ENCODE measurements at places on chromosomes 5 and 9.

- no peak for DNase-seq
Measured at GRCh38 chr5:172571892-172572291, 69.2 kb upstream of the NEURL1B start.

GRCh38 chr5:73825736-73826135, 199.7 kb downstream of the ARHGEF28 start:
- DNase-seq: no peak

DNA sequence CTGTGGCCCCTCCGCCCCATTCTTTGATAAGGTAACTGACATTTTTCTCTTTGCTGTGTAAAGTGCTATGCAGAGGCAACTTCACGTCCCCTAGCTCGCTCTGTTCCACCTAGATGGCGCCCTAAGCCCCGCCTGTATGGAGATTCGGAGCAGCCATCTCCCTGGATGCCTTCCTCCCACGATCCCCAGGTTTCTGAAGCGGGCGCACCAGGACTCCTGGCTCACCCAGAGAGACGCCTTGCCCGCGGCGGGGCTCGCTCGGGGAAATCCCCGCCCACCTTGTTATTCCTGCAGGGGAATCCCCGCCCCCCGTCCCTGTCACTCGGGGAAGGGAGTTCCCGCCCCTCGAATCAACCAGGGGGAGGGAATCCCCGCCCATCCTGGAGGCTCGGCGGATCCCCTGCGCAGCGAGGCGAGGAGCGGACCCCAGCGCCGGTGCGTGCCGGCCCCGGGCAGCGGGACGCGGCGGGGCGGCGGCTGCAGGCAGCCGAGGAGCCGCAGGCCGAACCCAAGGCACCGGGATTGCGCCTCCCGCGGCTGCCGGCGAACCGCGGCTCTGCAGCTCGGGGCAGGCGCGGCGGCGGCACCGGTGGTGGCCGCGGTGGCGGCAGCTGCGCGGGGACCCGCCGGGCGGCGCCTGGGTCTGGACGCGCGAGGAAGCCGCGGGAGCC, at the start of gene PDZD2:
Gene PDZD2, plus strand, starts transcription at position 384 of the 671 bp plus-strand sequence.
- peak; percentile 63 for DNase-seq

DNA sequence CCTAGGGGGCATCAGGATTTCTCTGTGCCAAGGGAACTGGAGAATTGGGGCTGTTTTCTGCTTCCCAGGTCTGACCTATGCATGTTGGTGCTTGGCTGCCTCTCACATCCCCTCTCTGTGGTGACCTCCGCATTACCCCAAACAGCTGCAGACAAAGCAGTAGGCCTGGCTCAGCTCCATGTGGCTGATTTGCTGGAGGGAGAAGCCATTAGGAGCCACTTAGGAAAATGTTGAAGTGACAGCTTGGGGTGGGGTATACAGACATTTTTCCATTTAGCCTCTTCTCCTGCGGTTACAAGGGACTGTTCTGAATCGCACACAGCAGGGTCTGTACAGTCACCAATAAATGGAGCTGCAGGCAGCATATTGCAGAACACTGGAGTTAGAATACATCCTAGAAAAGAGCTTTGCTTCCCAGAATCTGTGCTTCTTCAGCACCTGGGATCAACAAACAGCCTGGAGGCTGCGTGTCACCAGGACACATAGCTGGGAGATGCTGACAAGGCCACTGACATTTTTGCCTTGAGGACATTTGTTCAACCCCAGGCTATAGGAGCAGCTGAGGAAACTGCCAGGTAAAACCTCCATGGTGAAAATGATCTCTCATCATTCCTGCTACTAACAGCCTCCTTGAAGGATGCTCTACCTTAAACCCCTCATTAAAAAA, 335.3 kb downstream of the DIRAS2 start:
- DNase-seq: no peak

DNA sequence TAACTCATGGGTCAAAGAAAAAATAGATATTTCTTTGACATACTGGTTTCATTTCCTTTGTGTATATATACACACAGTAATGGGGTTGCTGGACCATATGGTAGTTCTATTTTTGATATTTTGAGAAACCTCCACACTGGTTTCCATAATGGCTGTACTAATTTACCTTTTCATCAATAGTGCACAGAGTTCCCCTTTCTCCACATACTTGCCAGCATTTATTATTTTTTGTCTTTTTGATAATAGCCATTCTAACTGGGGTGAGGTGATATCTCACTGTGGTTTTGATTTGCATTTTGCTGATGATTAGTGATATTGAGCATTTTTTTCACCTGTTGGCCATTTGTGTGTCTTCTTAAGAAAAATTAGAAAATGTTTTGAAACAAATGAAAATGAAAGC, 78.4 kb upstream of the CKMT2 start:
- DNase-seq: no peak

- peak; percentile 67 for DNase-seq
Measured at GRCh38 chr5:142151436-142152383, 43.1 kb downstream of the NDFIP1 start.

GRCh38 chr5:124220418-124220817, 526.0 kb downstream of the ZNF608 start:
- no peak for DNase-seq

GRCh38 chr9:116859763-116860162, 172.7 kb downstream of the TRIM32 start:
- no peak for DNase-seq

DNA sequence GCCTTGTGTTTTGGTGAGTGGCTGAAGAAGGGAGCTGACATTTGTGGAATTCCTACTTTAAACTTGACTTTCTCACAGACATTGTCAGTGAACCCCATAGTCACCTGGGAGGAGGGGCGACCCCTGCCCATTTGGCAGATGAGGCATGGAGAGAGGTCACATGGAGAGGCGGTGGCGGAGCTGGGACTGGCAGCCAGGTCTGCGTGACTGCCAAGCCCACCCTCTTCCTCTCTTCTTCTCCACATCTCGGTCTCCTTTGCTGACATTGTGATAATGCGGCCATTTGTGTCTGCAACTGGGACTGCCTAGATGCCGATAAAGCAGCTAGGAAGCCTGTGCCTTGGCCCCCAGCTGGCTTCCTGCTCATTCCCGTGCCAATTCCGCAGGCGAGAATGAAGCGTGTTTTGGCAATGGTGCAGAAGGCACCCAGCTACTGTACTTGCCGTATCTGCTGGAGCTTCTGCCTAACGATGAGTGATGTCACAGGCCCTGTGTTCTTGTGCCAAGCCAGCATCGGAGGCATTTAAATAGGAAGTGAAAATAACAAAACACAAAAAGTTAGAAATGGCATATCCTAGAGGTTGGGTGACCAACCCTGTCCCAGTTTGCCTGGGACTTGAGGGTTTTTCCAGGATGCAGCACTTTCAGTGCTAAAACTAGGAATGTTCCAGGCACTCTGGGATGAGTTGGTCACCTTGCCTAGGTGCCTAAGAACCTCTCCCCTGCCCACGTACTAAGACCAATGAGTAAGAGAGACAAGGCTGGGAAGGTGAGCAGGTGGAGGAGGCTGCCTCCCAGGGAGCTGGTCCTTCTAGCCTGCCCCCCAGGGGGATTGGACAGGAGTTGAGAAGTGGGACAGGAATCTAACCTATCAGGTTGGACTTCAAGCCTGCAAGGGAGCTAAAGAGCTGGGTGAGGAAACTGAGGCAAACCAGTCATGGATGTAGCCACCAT, 23.6 kb downstream of the OLFML2A start:
- DNase-seq: peak; percentile 86

- DNase-seq: peak; percentile 42
Measured at GRCh38 chr5:180605554-180606214, 14.4 kb upstream of the SCGB3A1 start.

DNA sequence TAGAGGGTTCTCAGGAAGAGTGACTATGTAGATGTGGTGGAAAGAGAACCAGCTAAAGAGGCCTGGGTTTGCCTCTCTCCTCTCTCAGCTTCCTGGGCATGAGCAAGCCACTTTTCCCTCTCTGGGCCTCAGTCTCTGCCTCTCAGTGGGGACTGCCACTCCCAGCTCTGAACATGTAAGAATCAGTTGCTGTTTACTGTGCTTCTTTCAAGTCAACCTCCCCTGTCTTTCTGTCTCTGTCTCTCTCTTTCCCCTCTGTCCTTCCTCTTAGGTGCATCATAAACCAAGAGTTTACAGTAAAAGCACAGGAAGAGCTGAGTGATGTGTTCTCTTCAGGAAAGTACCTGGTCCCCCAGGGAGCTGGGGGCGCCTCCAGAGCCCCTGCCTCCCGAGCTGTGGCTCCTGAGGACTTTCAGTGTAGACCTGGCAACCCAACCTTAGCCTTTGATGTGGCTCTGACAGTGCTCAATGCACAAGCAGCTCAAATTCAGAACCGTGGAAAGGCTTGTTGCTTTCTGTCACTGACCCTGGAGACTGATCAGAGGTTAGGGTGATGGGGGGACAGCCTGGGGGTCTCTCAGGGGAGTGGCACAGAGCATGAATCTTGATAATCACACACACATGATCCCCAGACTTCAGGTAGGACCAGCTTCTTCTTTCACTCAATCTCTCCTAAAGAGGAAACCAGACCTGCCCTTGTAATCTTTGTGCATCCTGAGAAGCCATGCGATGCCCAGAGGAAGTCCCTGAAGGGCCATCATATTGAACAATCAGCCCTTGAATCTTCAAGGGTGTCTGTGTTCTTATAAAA, 59.4 kb upstream of the TNFSF8 start:
- no peak for DNase-seq

DNA sequence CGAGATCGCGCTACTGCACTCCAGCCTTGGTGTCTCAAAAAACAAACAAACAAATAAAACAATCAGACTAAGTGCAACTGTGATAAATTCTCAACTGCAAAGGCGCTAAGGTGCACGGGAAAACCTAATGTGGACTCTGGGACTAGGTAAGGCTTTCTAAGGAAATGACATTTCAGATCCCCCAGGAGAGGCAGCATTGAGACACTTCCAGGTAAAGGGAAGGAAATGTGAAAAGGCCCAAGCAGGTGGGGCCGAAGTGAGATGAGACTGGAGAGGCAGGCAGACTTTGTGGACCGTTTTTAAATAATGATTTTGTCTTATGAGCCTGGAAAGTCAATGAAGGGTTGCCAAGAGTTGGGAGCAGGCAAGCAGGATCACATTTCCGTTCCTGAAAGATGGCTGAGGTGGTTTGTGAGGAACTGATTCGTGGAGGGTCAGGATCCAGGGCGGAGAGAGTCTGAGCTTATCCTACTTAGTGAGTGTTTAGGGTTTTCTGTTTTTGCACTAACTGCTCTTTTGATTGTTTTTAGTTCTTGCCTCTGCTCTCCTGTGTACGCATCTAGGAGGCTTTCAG, 2.0 kb upstream of the APBA1 start:
- DNase-seq: no peak

DNA sequence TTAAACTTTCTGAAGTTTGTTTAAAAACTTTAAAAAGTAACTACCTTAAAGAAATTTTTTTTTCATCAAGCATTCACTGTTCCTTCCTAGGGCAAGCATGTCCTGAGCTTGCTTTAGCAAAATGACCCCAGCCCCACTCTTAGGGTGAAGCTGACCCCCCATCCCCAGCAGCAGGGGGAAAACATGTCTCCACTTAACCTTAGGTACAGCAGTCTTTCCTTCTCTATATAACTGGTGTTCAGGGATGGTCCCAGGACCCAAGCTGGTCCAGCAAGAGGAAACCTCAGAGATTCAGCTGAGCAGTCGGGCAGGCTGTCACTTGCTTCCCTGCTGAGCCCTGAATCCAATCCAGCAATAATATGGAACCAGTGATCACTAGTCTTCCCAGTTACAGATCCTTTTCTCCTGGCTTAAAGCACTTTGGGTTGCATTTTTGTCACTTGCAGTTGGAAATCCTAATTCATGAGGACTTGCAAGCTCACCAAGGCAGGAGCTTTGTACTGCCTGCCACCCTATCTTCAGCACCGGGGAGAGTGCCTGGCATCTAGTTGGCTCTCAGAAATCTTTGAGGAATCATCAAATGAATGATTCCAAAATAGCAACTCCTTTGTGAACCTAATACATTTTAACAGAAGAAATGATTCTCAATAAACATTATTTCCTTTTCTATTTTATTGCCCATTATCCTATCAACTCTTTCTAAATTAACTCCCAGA, 91.2 kb downstream of the FSTL4 start:
- DNase-seq: no peak

GRCh38 chr9:128245421-128246151, 30.2 kb downstream of the GOLGA2 start:
- DNase-seq: no peak

GRCh38 chr5:42487077-42487476, 63.8 kb downstream of the GHR start:
- no peak for DNase-seq

DNA sequence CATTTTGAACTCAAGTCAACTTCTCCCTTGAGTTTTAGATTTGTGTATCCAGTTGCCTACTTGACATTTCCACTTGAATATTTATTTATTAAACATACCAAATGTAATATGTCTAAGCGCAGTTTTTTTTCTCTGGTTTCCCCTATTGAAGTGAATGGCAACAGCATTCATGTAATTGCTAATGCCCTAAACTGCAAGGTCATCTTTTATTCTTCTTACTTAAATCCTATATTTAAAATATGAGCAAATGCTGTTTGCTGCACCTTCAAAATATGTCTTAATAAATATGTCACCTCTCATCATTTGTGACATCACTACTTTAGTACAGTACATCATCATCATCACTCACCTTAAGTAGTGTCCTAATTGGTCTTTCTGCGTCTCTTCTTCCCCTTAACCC, 22.4 kb downstream of the SMAD5 start:
- no peak for DNase-seq

GRCh38 chr5:125484272-125484741, 737.9 kb upstream of the ZNF608 start:
- no peak for DNase-seq

- DNase-seq: peak; percentile 31
Measured at GRCh38 chr9:74577956-74578355, 80.8 kb downstream of the RORB start.

GRCh38 chr9:101376111-101376848, 8.5 kb downstream of the BAAT start:
- DNase-seq: no peak

- DNase-seq: no peak
Measured at GRCh38 chr5:88391991-88392390, 123.3 kb upstream of the TMEM161B start.
